Bone marrow (tissue), 2 donors: ENCODE measurements at places on chromosomes 1 and 21.

- no peak for DNase-seq
Observed at GRCh38 chr1:185427264-185427663, 110.2 kb upstream of the IVNS1ABP start.

DNA sequence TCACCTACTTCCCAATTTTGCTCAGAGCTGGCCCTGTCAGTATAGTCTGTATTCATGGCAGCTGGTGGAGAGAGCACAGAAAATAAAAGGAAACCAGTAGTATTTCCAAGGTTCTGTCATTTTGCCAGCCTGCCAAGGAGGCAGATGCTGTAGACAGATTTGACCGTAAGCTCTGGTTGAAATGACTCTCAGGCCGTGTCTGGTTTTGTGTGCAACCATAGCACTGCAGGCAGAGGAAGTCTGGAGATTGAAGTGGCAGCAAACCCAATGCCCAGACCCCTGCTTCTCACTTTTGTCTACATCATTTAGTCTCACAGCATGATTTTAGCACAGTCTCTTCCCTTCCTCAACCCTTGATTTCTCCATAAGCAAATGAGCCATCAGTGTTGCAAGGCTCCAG is 291.7 kb downstream of the PAPPA2 start:
- no peak for DNase-seq

- no peak for DNase-seq
Observed at GRCh38 chr1:116176306-116176789, 65.1 kb downstream of the MAB21L3 start.

GRCh38 chr21:42736646-42737350 is 83.4 kb downstream of the PDE9A start:
- no peak for DNase-seq

DNA sequence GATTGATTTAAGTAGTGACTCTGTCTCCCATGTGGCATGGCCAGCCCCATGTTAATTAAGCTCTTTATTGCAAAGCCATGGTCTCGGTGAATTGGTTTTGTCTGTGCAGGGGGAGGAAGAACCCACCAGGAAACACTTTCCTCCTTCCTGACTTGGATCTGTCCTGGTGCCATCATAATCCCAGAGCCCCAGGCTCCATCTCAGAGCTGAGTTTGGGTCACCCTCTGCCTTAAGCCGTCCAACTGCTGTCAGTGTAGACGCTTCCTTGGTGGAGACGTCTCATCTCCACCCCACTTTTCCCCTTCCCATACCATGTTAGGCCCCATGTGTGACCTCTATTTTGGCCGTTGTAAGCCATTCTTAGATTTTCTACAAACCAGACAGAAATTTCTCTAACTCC is 36.0 kb upstream of the COL6A2 start:
- no peak for DNase-seq

GRCh38 chr1:208203127-208203847 is 40.9 kb downstream of the PLXNA2 start:
- DNase-seq = no peak

DNA sequence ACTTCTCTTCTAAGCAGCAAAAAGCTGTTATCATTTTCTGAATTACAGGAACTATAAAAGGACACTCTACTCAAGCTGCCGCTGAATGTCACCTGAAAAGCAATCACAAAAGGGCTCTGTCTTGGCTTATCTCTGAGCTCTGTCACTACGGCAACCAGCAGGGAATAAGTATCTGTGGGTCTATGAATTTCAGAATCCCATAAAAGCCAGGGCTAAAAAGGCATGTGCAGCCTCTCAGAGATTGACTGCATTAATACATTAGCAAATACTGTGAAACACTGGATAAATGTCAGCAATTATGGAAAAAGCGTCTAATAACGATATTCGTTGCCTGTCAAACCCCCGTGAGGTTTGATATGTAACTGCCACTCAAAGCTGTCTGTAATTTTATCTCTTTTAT is 210.2 kb upstream of the DMRTA2 start:
- DNase-seq = no peak

DNA sequence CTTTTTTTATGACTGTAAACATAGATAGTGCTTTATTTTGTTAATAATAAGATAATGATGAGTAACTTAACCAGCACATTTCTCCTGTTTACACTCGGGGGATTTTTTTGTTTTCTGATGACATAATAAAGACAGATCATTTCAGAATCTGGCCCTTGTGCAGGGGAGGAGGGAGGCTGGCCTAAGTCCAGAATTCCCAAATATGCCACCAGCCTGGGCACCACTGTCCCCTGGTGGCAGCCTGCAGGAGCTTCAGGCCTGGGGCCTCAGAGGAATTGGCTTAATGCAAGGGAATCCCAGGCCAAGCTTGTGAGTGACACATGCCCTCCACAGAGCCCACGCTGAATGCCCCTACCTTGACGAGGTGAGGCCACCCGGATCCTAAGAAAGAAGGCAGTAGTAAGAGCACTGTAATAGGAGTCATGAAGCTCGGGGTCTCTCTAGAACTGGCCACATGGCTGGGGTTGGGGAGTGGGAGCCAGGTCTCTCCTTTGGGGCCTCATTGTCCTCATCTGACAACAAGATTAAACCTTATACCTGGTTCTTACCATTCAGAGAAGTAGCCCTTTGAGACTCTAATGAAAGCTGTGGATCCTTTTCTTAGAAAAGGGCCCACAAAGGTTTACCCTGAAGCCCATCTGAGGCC is 24.1 kb downstream of the ETNK2 start:
- peak; percentile 26 for DNase-seq

DNA sequence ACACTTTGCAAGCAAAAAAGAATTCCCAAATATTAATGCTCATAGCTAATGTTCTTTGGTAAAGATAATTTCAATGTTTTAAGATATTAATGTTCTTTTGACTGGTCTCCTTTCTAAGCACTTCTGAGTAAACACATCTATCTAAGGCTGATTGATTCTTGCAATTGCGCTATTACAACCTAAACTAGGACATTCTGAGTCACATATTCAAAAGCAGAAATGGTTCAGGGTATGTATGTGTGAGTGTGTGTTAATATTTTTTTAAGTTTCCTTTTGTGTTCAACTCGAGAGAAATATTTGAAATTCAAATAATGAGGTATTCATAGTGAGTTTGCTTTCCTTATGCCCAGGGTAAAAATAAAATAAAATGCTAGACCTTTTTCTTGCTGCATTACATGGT is 203.6 kb upstream of the GRIK3 start:
- no peak for DNase-seq

DNA sequence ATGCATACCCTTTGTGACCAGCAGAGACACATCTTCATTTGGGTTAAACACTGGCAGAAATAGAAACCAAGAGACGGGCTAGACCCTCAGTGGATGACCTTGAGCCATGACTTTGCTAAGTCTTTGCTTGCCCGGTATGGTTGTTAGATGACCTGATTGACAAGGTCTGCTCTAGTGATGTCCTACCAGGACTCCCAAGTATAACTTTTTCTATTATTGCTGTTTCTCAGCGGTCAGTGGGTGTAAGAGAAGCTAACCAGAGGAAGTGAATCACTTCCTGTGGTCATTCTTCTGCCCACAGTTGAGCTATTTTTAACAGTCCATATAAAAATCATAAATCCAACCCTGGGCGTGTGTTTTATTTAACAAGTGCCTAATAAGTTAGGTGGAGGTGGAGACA is 126.2 kb upstream of the ETS2 start:
- DNase-seq = no peak
